ENCODE measurements at places on chromosomes 16 and 17.
A peak's percentile ranks its signal among the peaks of the same experiment; 100 is the strongest.

GRCh38 chr17:62827746-62828485 lies 19.8 kb upstream of the MARCHF10 start:
- DNase-seq: peak; percentile 79

DNA sequence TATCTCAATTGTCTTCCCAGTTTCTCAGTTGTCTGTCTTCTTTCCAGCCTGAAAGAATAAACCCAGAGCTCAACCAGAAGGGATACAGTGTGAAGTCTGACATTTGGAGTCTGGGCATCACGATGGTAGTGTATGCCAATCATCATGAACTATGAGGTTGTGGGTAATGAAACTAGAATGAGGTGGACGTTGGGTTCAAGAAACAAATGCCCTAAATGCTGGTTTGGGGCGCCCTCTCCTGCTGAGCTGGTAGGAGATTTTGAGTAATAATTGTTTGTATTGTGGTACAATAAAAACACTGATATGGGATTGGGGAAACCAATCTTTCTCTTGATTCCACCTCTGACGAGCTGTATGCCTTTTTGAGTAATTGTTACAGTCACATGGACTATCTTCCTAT lies 110.4 kb downstream of the MAP2K6 start:
- peak; percentile 21 for DNase-seq

DNA sequence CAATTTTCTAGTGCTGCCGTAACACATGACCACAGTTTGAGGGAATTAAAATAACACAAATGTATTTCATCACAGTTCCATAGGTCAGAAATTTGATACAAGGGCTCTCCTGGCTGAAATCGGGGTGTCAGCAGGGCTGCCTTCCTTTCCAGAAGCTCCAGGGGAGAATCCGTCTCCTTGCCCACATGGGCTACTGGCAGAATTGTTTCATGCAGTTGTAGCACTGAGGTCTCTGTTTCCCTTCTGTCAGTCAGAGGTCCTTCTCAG lies 20.5 kb downstream of the EIF4A3 start:
- peak; percentile 15 for DNase-seq

DNA sequence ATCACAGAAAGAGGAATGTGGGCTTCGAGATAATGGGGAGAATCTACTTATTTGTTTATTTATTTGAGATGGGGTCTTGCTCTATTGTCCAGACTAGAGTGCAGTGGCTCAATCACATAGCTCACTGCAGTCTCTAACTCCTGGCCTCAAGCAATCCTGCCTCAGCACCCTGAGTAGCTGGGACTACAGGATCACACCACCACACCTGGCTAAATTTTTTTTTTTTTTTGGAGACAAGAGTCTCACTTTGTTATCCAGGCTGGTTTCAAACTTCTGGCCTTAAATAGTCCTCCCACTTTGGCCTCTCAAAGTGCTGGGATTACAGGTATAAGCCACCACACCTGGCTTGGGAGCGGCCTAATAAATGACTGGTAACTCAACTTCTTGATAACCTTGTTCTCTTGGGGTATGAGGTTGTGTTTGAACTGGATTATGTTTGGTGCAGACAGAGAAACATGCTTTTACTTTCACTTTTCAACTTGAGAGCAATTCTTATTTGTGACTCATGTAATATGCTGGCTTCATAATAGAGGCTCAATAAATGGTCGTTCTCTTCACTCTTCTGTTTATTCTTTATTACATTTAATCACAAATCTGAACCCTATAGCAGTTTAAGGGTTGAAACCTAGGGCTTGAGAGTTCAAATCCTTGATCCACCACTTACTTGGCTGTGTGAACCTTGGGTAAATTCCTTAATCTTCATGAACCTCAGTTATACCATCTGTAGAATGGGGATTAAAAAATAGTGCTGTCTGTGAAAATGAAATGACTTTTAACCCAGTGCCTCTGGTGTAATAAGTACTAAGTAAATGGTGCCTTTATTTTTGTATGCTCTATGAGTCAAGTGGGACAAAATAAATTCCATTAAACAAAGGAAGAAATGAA lies 129.1 kb upstream of the HS3ST2 start:
- peak; percentile 45 for DNase-seq

GRCh38 chr17:35745246-35745645 lies 7.8 kb downstream of the GAS2L2 start:
- no peak for DNase-seq

GRCh38 chr16:1080801-1081733 lies 8.5 kb downstream of the SSTR5 start:
- no peak for DNase-seq

All from choroid plexus epithelial cell (primary cell).